Kasumi-1 (cell line): ENCODE measurements at places on chromosomes 4 and X.

GRCh38 chrX:150291014-150291413 is 72.1 kb upstream of the MAMLD1 start:
- DNase-seq: no peak

DNA sequence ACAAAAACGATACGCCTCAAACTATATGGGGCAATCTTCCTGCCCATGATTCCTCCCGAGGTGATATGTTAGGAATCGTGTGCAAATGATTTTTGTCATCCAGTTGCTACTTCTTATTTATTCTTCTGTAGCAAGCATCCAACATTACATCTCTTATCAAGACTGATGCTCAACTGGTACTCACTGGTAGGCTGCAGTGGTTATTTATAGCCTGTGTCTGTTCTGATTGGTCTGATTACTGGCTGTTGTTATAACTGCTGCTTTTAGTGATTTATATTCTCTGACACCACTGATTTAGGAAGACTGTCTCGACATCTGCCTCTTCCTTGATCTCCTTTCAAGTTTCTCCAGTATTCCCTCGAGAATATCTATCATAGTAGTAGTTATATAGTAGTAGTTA is 165.8 kb downstream of the LARP7 start:
- DNase-seq: no peak

DNA sequence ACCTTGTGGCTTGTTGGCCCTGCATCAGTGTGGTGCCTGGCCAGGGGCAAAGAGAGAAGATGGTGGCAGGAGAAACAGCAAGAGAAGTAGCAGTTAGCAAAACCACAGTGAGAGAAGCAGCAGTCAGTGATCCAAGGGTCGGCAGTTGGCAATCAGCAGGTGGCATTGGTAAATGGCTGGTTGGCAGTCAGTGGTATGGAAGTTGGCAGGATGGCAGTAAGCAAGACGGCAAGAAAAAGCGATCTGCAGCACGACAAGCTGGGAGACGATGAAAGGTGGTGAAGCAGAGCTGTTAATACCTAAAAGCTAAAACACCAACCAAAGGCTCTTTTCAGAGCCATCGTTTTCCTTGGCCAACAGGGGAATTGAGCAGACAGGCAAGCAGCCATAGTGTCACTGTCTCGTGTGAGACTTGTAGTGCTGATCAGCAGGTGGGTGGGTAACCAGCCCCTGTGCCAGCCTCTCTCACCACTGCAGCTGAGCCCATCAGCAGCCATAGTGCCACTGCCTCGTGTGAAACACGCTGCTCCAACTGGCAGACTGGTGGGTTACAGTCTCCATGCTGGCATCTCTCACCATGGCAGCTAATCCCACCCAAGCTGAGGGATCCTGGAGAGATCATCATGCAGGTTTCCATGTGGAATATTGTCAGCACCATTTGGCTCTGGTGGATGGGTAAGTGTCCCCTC is 2078.4 kb downstream of the PCDH7 start:
- DNase-seq: no peak

DNA sequence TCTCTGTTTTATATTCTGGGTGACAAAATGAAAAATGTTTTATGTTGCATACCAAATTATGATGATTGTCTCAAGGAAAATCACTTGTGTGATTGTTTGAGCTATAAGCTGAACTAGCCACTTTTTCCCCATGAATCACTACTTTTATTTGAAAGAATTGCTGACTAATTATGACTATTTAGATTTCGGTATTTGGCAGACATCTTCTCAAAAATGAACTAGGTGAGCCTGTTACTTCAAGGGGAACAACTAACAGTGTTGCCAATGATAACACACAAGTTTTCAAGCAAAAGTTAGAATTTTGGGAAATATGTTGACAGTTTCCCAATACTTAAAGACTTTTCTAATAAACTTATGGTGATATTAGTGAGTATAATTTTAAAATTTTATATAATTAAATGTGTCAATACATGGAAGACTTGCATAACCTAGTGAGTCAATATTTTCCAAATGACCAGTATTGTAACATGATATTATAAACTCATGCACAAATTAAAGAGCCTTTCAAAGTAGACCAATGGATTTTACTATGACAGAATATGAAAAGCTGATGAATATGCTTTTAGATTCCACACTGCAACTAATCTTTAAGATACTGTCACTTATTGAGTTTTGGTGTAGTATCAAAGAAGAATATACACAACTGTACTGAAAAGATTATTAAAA is 187.7 kb upstream of the GATB start:
- DNase-seq: no peak

DNA sequence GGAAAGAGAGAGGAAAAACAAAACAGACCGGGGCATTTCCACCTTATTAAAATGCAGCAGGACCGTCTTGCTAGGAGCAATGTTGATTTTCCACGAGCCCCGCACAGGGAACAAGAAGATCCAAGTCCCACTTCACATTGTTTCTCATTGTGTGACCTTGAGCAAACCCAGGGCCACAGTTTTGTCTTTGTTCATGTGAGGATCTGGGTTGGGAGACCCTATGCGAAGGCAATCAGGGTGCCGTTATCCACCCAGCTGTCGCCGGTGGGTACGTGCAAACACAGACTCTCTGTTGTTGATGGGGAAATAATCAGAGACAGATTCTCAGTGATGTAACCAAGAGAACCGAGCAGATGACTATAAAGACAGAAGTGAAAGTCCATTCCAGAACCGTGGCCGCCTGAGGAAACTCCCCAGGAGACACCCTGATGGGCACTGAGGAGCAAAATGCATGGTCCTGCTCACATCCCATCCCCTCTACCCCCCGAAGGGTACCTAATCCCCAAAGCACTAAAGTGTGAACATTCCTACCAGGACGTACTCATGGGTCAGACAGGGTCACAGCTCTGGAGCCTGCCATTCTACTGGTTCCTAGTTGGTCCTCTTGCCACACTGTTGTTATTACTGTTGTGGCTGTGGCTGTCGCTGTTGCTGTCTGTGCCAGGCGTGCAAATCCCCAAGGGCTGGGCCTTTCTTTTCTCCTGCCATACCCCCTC is 102.7 kb upstream of the RBPJ start:
- no peak for DNase-seq

DNA sequence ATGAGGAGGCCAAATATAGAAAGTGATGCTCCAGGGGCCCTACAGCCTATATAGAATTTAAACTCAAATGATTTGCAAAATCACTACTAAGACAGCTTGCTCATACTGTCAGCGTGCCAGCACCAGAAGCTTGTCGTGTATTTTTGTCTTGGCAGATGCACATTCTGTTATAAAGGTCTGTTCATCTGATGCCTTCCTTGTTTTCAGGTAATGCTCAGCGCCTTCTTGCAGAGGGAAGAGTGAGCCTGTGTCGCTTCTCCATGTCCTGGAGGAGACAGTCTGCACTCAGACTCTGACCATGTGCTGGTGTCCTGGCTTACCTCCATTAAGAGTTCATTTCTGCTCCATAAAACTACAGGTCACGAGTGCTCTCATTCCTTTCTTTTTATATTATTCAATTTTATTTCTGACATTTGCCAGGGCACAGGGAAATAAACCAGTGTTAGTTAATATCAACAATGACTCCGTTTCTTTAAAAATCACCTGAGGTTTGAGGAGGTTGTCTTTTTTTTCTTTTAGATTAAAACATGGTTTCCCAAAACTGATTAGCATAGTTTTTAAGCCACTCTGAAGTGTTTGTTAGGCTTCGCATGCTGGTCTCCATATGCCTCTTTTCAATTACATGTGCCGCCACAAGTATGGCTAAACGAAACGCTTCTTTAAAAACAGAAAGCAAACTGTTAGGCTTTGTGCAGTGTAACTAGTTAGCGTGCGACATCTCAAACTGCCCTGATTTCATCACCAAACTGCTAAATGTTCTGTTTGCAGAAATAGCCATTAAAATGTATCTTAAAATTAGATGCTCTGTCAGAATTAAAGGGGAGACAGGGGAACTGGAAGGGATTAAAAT is 215.2 kb upstream of the GK2 start:
- no peak for DNase-seq

GRCh38 chrX:31506360-31506759 is 434.5 kb upstream of the FTHL17 start:
- no peak for DNase-seq

- no peak for DNase-seq
Observed at GRCh38 chr4:120084327-120084726, 17.7 kb upstream of the MAD2L1 start.

GRCh38 chr4:148092316-148093014 is 349.7 kb downstream of the NR3C2 start:
- DNase-seq: no peak

DNA sequence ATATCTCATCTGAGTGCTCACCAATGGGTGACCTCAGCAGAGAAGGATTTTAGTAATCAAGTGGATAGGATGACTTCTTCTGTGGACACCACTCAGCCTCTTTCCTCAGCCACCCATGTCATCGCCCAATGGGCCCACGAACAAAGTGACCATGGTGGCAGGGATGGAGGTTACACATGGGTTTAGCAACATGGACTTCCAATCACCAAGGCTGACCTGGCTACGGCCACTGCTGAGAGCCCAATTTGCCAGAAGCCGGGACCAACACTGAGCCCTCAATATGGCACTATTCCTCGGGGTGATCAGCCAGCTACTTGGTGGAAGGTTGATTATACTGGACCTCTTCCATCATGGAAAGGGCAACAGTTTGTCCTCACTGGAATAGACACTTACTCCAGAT is 97.4 kb downstream of the LCORL start:
- DNase-seq: no peak

DNA sequence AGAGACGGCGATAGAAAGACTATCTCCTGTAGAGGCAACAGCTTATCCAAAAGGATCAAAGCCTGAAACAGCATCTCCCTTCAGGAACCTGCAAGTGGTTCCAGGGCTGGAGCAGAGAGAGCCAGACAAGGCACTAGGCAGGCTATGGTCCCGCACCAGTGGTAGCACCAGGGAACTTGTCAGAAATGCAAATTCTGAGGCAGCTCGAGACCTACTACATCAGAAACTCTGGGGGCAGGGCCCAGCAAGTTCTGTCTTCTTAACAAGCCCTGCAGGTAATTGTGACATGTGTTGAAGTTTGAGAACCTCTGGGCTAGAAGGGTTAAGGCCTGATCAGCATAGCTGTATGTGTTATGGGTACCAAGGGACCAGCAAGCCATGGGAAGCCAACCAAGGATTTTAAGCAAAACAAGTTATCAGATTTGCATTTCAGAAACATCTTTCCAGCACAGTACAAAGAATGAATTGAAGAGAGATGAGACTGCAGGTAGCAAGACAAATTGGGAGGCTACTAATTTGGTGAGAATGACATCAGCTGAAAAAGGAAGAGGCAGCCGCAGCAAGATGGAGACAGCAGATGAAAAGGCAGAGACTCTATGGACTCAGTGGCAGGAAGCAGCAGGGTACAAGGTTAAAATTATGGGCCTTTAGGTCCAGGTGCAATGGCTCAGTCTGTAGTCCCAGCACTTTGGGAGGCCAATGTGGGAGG is 139.7 kb downstream of the TSPAN5 start:
- no peak for DNase-seq

- DNase-seq: no peak
Observed at GRCh38 chr4:54837576-54838140, 179.9 kb downstream of the KIT start.

DNA sequence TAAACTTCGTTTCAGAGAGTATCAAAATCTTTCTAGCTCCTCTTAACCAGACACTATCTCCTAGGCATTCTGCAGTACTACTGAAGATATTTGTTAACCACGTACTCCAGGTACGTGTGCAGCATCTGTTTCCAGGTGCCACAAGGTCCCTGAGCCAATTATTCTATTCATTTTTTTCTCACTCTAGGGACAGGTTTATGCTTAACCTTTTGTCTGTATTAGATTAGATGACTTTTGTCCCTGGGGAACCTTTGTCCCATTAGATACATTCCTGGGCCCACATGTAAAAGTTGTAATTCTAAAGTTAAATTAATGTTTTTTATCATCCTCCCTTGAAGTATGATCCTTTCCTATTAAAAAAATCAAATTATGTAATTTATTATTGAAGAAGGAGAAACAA is 16.5 kb downstream of the ELOVL6 start:
- DNase-seq: no peak
